Caki2 (cell line): ENCODE measurements at places on chromosomes 6 and 20. TPM values are rescaled to one million over a fixed set of nuclear protein-coding genes. Genes with fewer than 3 reads are reported as not detected.

DNA sequence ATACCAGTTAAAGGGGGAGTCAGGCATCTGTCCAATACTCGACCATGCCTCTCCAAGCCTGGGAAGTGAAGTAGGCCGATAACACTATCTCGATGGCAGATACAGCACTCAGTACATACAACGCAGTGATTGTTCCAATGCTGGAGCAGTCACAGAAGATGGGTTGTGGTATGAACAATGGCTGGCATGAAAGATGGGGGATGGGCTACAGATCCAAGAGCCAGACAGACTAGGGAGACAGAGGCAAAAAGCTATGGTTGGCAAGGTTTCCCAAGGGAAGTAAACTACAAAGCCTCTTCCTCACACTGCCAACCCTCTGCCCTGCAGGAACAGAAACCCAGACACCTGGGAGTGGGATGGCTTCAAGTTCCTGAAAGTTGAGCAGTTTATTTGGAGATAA, 19.2 kb downstream of the FKBP1A start:
- no peak for DNase-seq

DNA sequence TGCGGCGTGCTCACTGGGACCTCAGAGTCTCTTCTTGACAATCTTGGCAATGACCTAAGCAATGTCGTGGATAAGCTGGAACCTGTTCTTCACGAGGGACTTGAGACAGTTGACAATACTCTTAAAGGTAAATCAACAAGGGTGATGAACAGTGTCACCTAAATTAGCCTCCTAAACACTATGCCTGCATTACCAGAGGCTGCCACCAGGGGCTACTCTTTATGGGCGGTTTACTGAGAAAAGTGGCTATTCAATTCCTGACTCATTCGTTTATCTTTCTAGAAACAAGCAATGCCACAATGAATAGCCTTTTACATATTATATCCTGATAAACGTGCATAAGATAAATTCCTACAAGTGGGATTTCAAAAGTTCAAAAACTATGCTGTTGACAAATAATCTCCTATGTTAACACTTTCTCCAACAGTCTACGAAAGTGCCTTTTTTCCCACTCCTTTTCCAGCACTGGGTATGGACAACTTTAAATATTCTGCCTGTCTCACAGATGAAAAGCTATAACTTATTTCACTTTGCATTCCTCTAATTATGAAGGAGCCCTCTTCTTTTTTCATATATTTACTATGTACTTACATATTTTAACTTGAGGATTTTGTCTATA, 1.3 kb downstream of the BPIFA2 start:
- DNase-seq = no peak

The ABHD16B gene
- total RNA-seq = not detected in 2 replicates

- DNase-seq = no peak
These were observed 2.6 kb downstream of the ZMYND8 start for GRCh38 chr20:47353692-47354463.

- no peak for DNase-seq
These were observed 17.5 kb downstream of the NAPB start for GRCh38 chr20:23403751-23404150.

DNA sequence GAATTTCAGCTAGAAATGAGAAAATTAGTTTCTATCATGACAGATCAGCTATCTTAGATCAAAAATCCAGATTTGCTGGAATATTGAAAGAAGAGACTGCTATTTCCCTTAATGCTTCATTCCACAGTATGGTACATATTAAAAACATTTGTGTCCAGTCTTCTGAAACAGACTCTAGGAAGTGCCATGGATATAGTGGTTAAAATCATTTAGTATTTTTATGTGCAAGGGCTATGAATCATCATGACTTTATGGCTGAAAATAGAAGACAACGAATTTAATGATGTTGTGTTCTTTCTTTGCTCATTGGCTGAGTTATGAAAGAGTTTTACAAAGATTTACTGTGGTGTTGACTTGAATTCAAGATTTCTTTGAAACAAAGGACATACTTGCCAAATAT, 146.6 kb downstream of the ANKRD60 start:
- DNase-seq = no peak

The MOG gene
- not detected in 2 replicates for total RNA-seq

- DNase-seq = no peak
These were observed 2.0 kb downstream of the CLIC1 start for GRCh38 chr6:31734247-31734820.

The NCOA7 gene
- total RNA-seq = 25.9 and 36.1 TPM in 2 replicates

DNA sequence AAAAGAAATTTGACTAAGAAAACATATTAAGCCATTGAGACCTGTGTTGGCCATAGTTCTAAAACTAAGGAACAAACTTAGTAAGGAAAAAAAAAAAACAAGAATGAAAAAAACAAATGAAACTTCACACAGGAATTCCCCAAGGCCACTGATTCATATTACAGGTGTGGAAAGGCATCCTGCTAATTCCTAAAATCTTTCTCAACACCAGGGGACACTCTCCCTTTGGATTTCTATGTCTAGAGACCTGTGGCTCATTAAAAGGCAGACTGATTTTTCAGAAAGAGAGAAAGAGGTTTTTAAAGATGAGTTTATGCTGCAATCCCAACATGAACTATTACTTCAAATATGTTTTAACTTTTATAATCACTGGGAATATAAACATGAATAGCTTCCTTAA, at the start of gene OR12D1:
Gene OR12D1 (plus strand): TSS at position 341 of the 400 bp plus-strand sequence.
- DNase-seq = peak; percentile 33

- DNase-seq = no peak
These were observed 37.7 kb downstream of the MDFI start for GRCh38 chr6:41675992-41676391.

The SGK2 gene
- total RNA-seq = 40.6 and 45.5 TPM in 2 replicates

The DEFB124 gene
- total RNA-seq = not detected in 2 replicates

The PHIP gene
- 6.2 and 6.5 TPM in 2 replicates for total RNA-seq

- DNase-seq = no peak
These were observed 55.5 kb downstream of the TCP11 start for GRCh38 chr6:35085359-35086281.
